ENCODE measurements at places on chromosomes 5 and 9. TPM values are rescaled to one million over a fixed set of nuclear protein-coding genes. Genes with fewer than 3 reads are reported as not detected.

- no peaks in the 10 kb centered on the region for H3K27me3 ChIP-seq
- H3K4me3 ChIP-seq, result no peak overlapping the region
- no peaks in the 10 kb centered on the region for H3K4me1 ChIP-seq
- H3K27ac ChIP-seq, result no peak overlapping the region
- no peak for DNase-seq
Measured at GRCh38 chr5:175443514-175444059, 395 bp downstream of the DRD1 start.

Gene NUTM2F
- total RNA-seq, result not detected

Gene IFNA2
- not detected for total RNA-seq

Gene SPINK13
- total RNA-seq, result not detected

Gene GHR
- total RNA-seq, result 12.4 TPM

Gene AHRR
- 28.1 TPM for total RNA-seq

Measured in Peyer's patch (tissue), 4 donors.